ENCODE measurements at places on chromosomes 1 and 21.

DNA sequence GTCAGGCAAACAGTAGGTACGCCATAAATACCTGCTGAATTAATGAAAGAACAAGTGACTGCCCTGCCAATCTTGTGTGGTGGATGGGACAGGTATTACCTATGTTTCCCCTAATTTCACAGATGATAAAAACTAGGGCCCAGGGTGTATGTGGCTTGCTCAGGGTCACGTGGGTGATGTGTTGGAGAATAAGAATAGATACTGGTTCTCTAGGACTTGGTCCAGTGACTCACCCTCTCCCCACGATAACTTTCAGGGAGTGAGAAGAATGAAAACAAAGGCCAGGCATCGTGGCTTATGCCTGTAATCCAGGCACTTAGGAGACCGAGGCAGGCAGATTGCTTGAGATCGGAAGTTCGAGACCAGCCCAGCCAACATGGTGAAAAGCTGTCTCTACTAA is 26.7 kb downstream of the SLC26A9 start:
- no peak for DNase-seq

DNA sequence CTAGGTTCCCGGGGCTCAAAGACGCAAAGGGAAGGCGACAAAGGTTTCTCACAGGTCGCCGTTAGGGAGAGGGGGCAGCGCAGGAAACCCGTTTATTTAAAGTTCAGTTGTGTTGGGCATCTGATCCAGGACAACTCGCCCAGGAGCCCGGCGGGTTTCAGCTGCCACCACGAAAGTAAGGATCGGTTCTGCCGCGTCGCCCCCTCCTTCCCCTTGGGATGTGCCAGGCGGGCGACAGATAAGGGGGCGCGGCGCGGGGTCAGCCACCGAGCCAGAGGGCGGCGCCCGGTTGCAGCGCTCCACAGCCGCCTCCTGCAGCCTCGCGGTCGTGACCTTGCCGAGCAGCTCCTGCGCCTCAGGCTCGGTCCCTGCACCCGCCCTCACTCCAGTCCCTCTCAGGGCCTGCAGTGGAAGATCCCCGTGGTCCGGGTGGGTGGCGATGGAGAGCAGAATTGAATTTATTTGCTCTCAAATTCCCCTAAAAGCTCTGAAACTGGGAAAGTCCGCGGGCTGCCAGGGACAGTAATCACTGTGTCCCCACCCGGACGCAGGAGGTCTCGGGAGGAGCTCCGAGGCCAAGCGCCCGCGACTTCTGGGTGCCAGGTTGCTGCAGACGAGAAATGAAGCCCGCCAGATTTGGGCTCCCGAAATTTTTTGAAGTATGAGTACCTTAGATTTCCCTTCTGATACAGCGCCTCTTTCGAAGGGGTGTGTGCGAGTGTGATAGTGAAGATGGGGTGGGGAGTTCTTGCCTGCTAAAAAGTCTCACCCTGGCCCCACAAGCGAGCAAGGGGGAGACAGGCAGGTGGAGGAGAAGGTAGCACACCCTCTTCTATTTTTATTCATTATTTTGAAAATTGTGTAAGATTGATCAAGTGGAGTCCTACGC is 28.4 kb upstream of the NFIA start:
- DNase-seq, result peak; percentile 56

- peak; percentile 68 for DNase-seq
Observed at GRCh38 chr1:26161415-26162219, 2.7 kb downstream of the FAM110D start.

GRCh38 chr1:117661027-117661426 is 55.2 kb downstream of the TENT5C start:
- DNase-seq, result no peak

DNA sequence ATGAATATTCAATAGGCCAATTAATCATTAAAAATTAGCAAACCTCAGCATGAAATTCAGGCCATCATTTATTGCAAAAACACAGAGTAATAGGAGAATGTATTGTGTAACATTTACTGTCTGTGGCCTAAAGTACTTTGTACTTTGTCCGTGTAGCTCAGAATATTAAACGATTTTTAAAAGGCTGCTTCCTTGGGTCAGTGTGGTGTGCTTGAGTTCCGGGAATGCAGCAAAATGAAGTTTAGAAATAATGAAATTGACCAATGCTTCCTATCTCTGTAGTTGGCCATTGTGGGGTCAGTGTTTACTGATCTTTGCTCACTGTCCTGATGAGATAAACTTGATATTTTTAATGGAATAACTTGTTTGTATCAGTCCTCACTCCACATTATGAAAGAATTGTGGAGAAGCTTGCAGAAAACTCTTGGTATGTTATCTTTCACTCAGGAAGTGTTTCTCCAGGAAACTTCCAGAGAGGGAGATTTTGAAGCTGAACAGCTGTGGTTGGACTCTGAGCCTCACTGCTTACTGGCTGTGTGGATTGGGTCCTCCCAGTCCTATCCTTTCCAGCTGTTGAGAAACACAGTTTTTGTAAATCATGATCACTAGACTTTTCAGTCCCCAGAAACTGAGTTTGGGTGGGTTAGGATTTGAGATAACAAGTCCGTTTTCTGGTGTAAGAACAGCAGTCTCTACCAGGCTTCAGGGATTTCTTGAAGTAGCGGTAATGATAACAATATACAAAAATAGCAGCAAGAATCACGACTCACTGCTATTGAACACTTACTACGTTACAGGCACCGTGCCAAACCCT is 19.2 kb upstream of the MTARC1 start:
- DNase-seq, result no peak

- no peak for DNase-seq
Observed at GRCh38 chr1:180157576-180158057, 2.9 kb downstream of the QSOX1 start.

GRCh38 chr1:115496904-115497527 is 144.8 kb upstream of the VANGL1 start:
- DNase-seq, result no peak

DNA sequence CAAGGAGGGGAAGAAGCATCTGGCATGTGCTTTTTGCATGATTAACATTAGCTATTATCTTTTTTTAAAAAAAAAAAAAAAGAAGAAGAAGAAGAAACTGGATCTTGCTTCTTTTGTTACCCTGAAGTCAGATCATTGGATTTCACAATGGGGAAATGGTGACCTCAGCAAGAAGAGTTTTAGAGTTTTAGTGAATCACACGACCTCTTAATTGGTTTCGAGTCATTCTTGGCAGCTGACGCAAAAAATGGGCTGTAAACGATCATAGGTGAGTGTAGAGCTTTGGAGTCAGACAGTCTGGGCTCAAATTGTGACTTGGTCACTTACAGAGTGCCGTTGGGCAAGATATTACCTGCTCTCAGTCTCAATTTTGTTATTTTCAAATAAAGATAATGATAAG is 33.3 kb upstream of the PGBD5 start:
- DNase-seq, result no peak

DNA sequence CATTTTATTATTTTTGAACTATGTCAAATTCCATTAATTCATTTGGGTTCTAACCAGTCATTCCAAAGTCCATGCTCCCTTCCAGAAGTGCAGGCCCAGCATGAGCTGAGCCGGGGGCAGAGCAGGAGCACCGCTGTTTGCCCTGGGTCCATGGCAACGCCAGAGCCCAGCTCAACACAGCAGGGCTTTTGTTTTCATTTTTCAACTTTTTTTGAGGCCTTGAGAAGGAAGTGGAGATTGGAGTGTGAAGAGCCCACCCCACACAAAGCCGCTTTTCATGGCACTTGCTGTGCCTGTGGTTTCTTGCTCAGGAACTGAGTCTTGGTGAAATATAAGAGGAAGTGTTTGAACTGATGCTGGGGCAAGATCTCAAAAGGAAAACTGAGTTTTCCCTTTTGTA is 13.2 kb upstream of the PRMT2 start:
- DNase-seq, result peak; percentile 73

DNA sequence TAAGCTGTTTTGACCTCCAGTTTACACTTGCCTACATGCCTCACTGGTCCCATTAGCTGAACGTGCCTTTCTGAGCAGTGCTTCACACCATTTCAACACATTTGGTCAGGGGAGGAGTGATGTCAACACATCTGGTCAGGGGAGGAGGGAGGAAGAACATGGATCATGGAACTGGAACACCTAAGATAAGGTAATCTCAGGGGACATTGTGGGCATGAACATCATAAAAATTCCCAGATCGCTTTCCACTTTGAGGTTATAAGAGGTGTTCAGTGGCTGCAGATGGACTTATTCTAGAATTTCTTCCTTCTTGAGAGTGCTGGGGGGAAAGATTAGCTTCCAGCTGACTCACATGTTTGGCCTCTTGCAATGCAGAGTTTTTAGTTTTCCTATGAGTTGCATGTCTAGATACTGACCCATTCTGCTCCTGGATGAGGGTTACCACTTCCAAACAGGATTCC is 2.0 kb downstream of the QSOX1 start:
- DNase-seq, result no peak

GRCh38 chr1:27135541-27136235 is 19.2 kb downstream of the SLC9A1 start:
- DNase-seq, result no peak

DNA sequence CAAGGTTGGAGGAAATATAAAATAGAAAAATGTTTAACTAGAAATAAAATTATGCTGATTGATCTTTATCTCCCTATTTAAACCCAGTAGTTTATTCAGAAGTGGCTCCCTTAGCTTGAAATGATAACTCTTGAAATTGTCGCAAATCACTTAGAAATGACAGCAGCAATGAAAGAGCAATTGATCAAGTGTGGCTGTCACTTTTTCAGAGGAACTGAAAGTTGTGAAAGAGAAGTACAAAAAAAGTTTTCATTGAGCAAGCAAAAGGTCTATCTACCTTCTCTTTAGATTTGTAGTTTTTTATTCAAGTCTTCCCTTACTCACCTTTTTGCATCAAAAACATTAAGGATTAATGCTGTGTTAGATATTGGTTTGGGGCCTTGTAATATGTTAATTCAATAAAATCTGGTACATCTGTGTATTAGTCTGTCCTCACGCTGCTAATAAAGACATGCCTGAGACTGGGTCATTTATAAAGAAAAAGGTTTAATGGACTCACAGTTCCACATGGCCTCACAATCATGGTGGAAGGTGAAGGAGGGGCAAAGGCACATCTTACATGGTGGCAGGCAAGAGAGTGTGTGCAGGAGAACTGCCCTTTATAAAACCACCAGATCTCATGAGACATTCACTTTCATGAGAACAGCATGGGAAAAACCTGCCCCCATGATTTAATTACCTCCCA is 48.3 kb downstream of the LRRC8C start:
- DNase-seq, result no peak

- DNase-seq, result no peak
Observed at GRCh38 chr21:35530766-35531165, 481.7 kb upstream of the RUNX1 start.

GRCh38 chr1:113416496-113416895 is 26.2 kb downstream of the MAGI3 start:
- DNase-seq, result no peak

GRCh38 chr21:45380566-45380965 is 24.4 kb upstream of the COL18A1 start:
- no peak for DNase-seq

DNA sequence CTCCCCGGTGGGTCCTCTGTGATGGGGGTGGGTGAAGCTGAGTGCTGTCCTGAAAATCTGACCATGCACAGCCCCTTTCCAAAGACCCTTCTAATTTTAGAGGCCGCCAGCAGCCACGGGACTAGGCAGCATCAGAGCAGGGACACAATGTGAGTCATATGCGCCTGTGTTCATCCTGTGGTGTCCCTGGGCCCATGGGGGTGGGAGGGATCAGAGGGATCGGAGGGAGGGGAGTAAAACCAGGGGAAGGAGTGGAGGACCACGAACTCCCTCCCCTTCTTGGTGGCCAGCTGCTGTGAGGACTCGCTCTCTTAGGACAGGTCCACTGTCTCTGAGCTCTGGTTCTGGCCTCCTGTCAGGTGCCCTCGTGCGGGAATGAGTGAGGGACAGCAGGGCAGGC is 61.5 kb downstream of the ADARB1 start:
- no peak for DNase-seq

DNA sequence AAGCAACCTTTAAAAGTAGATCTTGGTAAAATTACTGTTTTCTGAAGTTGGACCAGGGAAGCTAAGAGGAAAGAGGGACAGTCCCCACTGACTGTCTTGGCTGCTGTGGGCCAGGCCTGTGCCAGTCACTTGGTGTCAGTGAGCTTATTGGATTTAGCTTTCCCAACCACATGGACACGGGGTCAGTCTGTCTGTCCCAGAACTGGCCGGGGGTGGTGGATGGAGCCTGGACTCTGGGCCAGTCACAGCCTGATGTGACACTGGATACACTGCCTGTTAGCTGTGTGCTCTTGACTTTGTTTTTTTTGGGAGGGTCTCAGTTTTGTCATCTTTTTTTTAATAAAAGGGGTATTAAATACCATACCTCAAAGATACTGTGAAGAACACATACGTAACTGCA is 96.7 kb downstream of the GALNT2 start:
- DNase-seq, result no peak

DNA sequence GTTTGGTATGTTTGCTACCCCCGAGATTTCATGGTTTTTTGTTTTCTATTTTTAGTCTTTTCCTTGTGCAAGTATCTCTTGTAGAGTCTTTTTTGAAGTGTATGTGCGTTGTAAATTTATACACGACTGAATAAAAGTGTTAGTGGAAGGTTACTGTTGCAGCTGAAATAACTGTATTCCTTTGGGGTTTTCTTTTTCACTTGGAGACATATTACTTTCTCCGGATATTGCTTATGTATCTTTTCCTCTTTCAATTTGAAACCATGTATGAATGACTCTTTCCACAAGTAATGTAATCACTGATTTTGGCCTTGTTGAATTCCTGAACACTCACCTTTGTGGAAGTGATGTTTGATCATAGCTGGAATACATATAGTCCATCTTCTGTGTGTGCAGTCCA is 956 bp downstream of the URB2 start:
- DNase-seq, result no peak

- peak; percentile 62 for DNase-seq
Observed at GRCh38 chr1:151720974-151721787, at the start of gene RIIAD1. Gene RIIAD1 (plus strand): TSS chr1:151721522. CDS start chr1:151721537, 15 bp downstream.

DNA sequence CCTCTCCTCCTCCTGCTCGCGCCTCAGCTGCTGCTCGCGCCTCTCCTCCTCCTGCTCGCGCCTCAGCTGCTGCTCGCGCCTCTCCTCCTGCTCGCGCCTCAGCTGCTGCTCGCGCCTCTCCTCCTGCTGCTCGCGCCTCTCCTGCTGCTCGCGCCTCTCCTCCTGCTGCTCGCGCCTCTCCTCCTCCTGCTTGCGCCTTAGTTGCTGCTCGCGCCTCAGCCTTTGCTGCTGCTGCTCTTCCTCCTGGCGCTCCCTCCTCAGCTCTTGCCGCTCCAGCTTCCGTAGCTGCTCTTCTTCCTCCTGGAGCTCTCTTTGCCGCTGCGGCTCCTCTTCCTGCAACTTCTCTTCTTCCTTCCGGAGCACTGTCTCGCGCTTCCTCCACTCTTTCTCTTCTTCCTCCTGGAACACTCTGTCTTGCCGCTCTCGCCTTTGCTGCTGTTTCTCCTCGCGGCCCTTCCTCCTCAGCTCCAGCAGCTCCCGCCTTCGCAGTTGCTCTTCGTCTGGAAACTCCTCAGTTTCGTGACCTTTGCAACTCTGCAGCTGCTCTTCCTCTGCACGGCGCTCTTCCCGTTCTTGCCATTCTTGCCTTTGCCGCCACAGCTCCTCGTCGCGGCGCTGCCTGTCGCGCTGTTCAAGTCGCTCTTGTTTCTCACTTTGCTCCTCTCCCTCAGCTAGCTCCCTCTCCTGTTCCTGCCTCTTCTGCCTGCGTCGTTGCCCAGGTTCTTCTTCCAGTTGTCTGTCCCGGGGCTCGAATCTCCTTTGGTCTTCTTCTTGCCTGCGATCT is 3.0 kb downstream of the TCHH start:
- no peak for DNase-seq

GRCh38 chr1:160326418-160326817 is 16.6 kb downstream of the COPA start:
- no peak for DNase-seq
